OCI-LY7 (cell line): ENCODE measurements at places on chromosomes 3 and 15.

GRCh38 chr15:31303726-31304648 is 22.6 kb upstream of the KLF13 start:
- DNase-seq: peak; percentile 58

DNA sequence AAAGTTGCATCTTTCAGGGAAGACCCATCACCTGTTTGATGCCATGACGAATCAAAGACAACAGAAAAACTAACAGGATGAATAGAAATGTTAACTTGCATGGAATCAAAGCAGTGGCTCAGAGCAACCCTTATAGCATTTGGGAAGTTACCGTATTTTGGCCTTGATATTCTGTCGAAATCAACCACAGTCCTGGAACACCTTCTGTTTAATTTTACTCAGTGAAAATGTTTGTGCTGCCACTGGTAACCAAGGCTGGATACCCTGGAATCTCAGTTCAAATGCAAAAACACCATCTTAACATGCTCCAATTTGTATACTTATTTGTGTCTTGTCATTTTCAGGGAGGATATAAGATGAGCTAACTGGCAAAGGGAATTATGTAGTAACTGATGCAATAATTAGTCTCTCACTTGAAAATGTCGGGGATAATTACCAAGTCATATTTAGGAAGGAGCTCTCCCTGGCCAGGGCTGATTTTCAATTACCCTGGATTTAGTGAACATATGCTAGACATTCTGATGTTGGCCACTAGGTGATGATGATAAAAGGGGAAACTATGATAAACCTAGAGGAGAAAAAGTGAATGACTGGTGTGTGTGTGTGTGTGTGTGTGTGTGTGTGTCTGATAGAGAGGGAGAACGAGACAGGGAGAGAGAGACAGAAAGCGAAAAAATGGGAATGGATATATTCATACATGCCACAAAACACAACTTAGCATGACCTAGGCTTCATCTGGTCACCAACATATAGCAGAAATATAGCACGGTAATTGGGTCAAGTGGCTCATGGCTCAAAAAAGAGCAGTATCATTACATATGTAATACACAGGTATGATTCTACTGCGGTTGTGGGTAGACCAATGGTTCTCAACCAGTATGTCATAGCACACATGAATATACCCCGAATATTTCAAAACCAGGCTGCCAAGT is 19.0 kb upstream of the PRICKLE2 start:
- DNase-seq: peak; percentile 34

DNA sequence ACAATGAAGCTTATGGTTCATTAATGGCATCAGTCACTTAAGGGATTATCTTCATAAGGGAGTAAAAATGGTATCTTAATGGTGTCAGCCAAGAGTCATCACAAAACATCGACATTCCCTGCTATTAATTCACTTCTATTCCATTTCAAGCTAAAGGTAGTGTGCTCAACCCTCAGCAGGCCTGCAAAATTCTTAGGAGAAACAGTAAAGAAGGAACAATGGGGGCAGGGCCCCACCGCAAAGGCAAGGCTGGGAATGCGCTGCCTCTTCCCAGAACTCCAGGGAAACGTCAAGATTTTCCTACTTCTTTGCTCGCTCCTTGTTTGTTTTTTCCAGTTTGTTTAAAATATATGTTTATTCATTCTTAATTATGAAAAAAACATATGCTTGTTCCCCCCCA is 187.3 kb upstream of the TSC22D2 start:
- DNase-seq: no peak

- no peak for DNase-seq
Observed at GRCh38 chr3:24272408-24272807, 222.2 kb downstream of the THRB start.

GRCh38 chr3:164832216-164832615 is 246.1 kb downstream of the SI start:
- no peak for DNase-seq

DNA sequence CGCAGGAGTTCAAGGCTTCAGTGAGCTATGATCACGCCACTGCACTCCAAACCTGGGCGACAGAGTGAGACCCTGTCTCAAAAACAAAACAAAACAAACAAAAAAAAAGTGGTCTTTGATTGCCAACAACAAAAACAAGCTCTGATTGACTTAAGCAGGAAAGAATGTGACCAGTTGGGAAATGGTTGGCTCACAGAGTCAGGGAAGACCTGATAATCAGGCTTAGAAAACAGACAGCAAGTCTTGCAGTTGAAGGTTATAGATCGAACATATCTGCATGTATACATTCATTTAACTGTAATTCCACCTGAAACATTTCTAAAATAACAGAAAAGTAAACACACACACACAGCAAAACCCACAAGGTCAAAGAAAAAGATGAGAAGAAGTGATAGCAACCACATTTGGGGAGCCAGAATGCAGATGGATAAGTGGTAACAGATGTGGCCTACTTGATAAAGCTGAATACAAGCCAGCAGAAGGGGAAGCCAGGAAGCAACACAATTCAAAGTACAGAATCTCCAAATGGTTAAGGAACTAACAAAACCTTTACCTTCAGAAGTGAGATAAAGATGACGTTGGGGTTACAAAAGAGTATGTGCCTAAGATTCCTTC is 699.9 kb upstream of the ZNF385D start:
- DNase-seq: no peak

- no peak for DNase-seq
Observed at GRCh38 chr15:74245342-74245931, 9.3 kb downstream of the CCDC33 start.

DNA sequence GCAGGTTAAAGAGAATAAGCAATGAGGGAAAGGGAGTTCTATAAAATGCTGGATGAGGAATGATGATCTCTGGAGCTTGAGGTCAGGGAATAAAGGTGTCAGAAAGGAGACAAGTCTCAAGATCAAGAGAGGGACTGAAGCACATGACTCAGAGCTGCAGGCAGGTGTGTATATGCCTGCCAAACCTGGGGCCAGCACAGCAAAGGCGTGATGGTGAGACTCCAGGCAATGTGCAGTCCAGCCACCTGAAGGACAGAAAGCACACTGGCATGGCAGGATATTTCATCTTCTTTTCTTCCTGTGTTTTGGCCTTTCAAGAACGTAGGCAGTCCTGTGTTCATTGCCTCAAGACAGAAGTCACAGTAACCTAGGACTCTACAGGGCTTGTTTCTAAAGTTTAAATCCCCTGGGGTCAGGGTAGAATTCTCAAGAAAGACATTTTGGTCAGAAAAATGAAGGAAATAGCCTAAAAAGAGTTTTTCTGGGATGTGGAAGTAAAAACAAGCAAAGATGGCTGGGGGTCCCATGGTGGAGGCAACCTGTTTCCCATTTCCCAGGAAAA is 55.5 kb upstream of the TOPAZ1 start:
- no peak for DNase-seq

- no peak for DNase-seq
Observed at GRCh38 chr15:70237626-70238025, 139.9 kb upstream of the TLE3 start.

DNA sequence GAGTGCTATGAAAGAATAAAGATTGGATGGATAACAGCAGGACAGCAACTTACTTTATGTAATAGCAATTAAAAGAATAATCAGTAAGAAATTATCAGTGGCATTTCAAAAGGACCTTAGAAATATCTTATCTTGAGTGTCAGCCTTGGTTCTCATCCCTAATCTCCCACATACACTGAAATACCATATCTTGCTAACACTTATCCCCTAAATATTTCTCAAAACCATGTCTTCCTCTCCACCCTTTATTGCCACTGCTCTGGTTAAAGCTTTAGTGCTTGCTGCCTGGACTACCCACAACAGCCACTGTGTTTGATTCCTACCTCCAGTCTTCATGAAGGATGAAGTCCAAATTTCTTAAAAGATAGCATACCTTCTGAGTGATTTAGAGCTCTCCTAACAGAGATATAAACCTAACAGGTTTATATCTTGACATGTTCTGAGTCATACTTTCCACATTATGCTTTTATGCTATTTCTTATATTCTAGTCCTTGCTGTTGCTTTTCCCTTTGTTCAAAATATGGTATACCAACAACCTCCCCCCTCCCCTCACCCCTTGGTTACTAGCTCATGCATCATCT is 202.8 kb downstream of the RSRC1 start:
- DNase-seq: no peak

DNA sequence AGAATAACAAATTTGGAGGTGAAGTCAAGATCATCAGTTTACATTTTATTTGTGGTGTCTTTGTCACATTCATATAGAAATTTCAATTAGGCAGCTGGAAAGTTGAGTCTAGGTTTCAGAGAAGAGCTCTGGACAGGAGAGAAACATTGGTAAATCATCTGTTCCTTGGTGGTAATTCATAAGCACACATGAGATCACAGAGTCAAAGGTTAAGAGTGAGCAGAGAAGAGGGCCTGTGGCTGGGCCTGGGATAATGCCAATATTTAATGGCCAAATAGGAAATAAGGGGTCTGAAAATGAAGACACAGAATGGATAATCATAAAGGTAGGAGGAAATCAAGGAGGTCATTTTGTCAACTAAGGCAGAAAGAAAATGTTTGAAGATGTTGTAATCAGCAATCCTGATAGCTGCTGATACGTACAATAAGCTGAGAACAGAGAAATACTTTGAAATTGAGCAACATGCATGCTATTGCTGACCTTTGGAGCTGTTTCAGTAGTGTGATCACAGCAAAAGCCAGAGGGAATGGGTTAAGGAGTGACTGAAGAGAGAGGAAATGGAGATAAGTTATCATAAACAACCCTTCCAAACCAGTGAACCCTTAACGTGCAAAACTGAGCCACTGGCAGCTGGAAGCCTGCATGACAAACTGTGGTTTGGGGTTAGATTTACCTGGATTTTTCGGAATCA is 692.8 kb downstream of the AGBL1 start:
- DNase-seq: no peak

GRCh38 chr3:125462722-125463299 is 57.2 kb downstream of the SNX4 start:
- no peak for DNase-seq

DNA sequence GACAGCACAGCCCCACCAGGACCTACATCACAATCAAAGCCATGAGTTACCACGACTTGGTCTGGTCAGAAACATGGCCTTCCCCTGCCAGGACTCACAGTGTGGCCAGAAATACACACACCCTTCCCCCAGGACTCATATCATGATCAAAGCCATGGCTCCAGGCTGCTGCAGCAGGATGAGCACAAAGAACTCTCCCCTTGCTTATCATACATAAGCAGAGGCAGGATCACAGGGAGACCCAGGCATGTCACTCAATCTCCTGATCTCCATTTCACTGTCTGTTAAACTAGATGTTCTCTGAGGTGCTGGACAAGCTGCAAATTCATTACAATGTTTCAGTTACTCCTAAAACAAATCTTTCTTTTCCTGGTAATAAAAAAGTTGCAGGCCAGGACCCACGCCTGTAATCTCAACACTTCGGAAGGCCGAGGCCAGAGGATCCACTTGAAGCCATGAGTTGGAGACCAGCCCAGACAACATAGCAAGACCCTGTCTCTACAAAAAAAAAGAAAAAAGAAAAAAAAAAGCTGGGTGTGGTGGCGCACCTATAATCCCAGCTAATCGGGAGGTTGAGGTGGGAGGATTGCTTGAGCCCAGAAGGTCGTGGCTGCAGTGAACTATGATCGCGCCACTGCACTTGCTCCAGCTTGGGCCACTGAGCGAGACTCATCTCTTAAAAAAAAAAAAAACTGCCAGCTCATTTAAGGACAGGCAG is 1.2 kb downstream of the PFKFB4 start:
- no peak for DNase-seq

- DNase-seq: peak; percentile 53
Observed at GRCh38 chr3:115814778-115815380, 191.6 kb downstream of the GAP43 start.

GRCh38 chr15:28129231-28129848 is 30.2 kb upstream of the OCA2 start:
- DNase-seq: no peak

DNA sequence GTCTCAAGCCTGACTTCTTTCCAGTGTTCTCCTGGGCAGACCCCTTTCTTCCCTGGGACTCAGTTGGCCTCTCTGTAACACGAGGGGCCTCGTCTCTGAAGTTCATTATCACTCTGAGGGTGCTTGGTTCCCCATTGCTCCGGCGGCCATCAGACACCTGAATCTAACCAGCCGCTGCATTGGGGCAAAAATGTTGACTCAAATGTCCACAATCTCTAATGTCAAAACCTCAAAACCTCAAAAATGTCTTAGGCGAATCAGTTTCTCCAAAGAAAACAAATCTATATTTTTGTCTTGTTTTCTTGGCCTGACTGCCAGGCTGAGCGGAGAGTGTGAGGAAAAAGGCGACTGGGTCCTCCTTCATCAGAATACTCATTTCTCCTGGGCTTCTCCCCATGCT is 220.7 kb downstream of the VPS13C start:
- no peak for DNase-seq

DNA sequence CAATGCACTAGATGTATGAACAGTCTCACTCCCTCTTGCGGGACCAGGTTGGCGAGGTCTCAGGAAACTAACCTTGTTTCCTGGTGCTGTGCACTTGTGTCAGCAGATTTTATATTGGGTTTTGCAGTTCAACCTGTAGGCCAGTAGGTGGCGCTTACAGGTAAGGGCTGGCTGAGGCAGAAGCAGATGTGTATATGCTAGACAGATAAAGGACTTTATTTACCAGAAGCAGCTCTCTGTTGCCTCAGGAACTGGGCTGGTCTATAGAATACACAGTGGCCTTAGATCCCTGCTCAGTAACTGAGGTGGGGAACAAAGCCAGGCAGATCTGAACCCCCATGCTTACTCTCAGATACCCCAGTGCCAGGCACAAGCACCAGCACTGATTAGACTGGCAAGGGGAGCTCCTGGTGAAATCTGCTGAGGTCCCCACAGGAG is 296.8 kb downstream of the DOCK3 start:
- DNase-seq: peak; percentile 68

- no peak for DNase-seq
Observed at GRCh38 chr3:14820156-14820555, 1.4 kb downstream of the FGD5 start.
